ENCODE measurements at places on chromosomes 16 and 17. TPM values are rescaled to one million over a fixed set of nuclear protein-coding genes. Genes with fewer than 3 reads are reported as not detected.

The SLC5A11 gene
- total RNA-seq = 0.62 TPM

The ATP2C2 gene
- not detected for total RNA-seq

The WNK4 gene
- 0.44 TPM for total RNA-seq

The GFOD2 gene
- total RNA-seq = 18.2 TPM

The ADAD2 gene
- not detected for total RNA-seq

The CES2 gene
- 47.8 TPM for total RNA-seq

The TBC1D3B gene
- 17.2 TPM for total RNA-seq

DNA sequence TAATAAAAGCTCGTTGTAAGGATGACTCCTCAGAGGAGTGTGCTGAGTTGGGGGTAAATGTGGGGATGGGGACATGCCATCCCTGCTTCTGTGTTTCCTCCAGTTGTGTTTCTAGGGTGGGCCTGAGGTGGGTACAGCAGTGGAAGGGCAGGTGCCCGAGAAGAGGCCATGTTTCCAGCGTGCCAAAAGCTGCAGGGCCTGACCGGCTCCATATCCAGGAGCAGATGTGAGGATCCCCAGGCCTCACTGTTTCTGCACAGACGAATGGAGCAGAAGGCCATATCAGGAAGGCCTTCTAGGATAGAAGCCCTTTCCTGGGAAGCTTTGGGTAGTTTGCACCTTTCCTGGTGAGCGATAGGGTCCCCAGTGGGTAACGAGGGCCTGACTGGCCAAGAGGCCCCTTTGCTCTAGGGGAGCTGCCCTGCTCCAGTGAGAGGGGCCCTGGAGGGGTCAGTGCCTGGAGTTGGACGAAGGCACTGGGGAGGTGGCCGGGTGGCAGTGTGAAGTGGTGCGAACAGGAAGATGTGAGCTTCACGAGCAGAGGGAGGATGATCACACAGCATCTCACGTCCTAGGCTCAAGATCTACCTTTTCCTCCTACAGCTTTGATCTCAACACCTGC lies 62.9 kb downstream of the SHISA6 start:
- no peak for DNase-seq

DNA sequence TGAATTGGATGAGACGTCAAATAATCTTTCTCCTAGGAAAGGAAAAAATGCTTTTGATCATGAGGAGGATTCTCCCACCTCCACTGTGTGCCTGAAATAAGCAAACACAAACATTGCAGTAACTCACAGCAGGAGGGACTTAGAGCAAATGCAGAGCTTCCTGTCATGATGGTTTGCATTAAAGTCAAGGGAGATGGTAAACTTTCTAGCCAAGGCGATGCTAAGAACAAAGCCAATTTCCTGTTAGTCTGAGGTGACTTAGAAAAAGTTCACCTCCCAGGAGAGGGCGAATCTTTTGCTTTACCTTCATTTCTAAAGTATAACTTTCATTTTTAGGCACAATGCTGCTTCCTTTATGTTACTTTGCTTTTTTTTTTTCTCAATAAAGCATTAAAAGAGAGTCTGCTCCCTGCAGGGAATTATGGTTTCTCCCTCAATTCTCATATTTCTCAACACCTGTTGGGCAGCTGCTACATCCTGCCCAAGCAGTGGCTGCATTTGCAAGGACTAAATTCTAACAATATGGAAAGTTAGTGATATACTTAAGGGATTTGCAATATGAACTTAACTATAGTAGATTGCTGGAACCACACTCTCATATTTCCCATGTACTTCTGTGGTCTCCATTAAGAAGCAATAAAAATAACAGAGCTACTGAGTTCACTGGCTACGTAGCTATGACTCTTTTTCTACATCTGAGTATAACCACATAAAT lies 175.6 kb downstream of the PCTP start:
- DNase-seq = no peak

DNA sequence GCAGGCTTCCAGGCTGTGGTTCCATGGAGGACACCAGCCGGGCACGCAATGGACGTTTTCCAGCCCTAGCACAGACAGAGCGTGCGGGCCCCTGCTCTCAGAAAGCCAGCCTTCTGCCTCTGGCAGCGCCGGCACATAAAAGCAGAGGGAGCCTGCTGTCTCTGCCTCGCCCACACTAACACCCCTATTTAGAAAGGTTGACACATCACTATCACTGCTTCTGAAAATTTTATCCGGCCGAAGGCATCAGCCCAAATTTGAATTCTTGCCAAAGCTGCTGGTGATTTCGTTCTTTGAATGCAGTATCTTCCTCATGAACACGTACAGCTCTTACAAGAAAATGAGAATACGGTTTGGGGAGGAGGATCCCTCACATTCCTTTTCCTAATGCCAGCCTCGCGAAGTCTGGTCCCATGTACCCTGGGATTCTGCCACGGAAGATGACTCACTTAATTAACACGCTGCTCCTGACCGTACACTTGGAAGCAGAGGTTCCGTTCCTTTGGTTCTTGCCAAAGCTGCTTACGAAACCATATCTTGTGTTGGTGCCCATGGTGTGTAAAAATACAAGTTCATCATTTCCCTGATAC lies 1.3 kb upstream of the RAB11FIP3 start:
- no peak for DNase-seq

DNA sequence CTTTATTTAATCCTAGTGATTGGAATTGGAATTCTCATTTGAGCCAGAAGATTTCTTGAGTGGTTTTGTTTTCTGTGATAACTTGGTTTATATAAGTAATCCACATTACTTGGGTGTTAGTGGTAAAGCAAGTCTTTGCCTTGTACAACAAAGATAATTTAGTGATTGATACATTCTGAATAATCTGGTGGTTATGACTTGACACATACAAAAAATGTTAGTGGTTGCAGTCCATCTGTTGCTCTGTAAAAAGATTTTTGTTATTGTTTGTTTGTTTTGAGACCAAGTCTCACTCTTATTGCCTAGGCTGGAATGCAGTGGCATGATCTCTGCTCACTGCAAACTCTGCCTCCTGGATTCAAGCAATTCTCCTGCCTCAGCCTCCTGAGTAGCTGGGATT lies 13.2 kb downstream of the OMG start:
- DNase-seq = no peak

DNA sequence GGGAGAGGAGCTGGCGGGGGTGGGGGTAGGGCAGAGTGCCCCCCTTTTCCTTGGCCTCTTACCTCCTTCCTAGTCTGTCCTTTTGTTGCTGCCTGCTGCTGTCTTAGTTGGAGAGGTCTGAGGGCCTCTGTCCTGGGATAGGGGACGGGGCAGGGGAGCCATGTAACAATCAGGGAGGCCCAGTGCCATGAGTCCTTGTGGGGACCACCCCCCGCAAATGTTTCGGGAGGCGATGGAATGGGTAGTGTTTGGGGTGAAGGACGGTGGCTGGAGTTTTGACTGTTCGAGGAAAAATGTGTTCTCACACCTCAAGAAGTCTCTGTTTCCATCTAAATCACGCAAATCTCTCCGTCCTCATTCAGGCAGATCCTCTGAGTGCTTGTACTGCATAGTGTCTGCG lies 99.0 kb downstream of the OR1D5 start:
- DNase-seq = no peak

- no peak for DNase-seq
Observed at GRCh38 chr17:31859487-31860008, 504 bp upstream of the COPRS start.

DNA sequence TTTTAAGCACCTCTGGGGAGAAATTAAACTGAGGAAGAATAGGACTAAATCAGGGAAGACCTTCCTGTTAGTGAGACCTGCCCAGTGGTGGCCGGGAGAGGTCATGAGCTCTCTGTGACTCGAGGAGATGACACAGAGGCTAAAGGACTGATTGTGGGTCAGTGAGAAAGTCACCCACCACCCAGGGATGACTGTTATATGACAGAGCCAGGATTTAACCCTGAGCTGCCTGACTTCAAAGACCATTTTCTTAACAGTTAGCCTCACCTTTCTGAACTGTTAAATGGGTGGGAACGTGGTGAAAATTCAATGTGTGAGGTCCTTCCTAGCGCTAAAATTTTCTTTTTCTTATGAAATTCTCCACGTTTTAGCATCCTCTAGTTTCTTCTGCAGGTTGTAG lies 72.5 kb downstream of the WSB1 start:
- DNase-seq = no peak

DNA sequence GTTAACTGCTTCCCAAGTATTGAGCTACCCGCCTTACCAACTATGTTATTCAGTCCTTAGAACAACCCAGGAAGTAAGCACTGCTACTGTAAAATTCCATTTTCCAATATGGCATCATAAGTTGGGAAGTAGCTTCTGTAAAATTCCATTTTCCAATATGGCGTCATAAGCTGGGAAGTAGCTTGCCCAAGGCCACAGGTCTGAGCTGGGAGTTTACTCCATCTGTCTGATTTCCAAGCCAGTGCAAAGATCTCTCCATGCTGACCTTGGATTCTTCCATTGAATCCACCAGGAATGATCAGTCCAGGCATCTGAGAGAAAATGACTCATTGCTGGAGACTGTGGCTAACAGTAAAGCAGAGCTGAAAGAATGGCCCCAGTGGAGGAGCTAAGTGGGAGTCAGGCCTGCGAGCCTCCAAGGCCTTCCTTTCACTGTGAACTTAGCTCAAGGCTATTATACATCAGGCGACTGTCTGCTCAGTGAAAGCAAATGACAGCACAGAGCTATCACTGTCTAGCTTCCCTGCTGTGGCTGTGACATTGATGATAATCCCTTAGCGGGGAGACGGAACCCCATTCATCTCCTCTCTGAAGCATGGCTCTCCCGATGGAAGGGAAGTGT lies 430.4 kb downstream of the HAPSTR1 start:
- DNase-seq = no peak

DNA sequence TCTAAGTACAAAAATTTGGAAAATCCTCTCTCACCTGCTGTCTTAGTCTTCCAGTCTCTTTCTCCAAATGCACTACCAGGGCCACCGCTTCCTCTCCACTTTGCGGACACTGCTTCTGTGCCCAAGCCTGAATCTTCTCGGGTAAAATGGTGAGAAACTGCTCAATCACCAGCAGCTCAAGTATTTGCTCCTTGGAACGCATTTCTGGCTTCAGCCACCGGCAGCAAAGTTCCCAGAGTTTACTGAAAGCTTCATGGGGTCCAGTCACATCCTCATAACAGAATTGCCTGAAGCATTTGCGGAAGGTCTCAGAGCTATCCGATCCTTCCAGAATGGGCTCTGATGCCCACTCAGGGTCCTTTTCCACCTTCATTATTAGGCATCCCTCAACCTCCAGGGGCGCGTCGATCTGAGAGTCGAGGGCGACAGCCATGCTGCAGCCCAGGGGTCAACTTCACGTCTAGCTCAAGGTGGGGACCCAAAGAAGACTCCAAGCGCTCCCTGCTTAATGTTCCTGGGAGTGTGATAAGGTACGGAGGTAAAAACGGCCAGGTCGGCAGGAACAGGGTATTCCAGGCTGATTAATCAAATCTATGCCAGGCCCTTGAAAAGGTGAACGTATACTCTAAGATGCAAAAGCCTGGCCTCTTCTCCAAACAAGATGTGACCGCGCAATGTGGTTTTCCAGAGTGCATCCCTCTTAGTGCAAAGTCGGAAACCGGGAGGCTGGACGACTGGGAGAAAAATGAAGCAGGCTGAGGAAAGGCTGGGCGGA lies 763 bp downstream of the ZKSCAN2 start:
- DNase-seq = no peak

GRCh38 chr16:83804366-83804765 lies 3.4 kb upstream of the HSBP1 start:
- DNase-seq = no peak

DNA sequence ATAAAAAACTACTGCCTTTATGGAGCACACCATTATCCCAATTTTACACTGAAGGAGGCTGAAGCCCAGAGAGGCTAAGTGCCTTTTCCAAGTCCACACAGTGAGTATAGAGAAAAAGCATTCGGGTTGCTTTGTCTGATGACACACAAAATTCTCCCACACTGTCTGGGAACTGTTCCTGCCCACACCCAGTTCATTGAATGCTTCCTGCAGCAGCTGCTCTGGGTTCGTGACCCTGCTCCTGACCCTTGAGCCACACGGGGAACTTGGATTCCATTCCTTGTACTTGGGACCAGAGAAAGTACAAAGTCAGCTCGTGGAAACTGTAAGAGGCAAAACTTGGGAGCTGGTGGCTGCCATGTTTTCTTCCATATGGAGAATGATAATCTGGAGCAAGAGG lies 57.9 kb downstream of the AKAP1 start:
- DNase-seq = no peak

GRCh38 chr17:57463103-57463885 lies 207.0 kb downstream of the MSI2 start:
- no peak for DNase-seq

GRCh38 chr17:44585315-44585714 lies 28.0 kb downstream of the FZD2 start:
- DNase-seq = no peak

DNA sequence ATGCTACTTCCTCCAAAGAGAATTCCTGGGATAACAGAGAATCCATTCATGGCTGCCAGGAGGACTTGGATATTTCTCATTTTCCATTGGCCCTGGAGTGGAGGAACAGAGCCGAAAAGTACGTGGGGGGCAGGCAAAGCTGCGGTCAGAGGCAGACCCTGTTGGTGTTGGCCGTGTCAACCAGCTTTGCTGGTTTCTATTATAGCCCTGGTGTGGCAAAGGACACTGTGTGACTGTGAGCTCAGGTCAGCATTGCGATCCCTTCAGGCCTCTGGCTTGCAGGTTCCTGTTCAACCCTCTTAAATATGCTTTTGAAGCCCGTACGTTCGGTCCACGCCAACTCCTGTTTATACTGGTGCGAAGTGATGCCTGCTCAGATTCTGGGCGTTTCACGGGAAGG lies 596.2 kb downstream of the MAF start:
- no peak for DNase-seq

DNA sequence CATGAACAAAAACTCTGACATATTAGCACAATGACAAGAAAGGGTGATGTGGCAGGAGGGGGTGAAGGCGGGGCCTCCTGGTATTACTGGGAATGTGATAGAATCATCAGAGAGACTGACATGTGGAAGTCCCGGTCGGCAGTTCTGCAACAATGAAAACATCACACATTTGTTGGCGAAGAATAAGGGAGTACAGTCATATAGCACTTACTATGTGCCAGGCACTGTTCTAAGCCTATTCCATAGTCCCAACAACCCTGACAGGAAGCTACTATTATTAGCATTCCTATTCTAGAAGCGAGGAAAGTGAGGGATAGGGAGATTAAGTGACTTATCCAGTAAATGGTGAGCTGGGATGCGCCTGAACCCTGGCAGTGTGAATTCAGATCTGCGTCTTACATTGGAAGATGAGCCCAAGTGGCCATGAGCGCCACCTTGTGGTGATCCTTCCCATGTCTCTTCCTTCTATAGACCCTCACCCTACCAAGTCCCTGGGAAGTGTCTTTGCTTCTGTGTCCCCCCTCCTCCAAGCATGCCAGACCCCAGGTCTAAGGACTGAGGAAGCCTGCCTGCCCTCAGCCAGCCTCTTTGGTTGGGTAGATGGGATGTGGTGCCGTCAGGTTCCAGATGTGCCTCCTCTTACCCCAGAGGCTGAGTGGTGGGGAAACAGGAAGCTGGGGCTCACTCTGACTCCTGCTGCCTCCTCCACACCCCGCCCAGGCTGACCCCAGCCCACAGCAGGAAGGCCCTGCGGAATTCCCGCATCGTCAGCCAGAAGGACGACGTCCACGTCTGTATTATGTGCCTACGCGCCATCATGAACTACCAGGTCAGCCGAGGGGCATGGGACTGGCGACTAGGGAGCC lies 14.0 kb downstream of the FMNL1 start:
- peak; percentile 87 for DNase-seq

GRCh38 chr17:6072611-6073010 lies 2.4 kb downstream of the WSCD1 start:
- DNase-seq = no peak

Data from B cell (primary cell).